ENCODE measurements at places on chromosomes 2 and 18.

DNA sequence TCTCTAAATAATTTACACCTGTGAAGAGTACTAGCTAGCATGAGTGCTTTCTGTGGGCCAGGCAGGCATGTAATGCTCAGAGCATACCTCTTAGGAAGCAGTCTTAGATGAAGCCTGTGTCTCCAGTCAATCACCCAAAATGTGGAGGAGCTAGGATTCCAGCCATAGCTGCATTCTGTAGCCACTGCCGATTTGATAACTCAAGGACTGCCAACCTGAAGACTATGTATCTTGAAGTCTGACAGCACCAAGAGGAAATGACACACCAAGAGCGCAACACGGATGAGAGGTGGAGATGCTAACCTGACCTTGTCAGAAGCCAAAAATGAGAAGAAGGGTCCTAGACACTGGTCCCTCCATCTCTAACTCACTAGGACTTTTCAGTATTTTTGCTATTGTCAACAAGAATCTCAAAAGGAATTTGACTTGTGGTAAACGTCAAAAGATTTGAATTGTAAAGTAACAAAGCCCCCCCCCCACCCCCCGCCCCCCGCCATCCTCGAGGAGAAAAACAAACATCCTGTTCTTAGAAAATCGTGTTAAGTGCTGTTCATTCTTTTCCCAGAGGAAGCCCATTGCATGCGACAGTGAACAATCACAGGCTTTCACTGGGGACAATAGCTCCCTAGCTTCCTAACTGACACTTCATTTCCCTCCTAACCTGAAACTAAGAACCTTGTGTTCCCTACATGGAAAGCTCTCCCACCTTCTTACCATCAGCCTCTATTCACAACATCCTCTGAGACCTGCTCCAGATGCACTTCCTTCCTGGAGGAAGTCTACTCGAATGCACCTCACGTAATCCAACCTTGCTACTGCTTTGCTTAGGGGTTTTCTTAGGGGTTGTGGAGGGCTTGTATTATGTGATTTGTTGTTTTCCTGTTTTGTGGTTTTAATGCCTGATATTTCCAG, 14.7 kb downstream of the CDC42EP3 start:
- DNase-seq = no peak

DNA sequence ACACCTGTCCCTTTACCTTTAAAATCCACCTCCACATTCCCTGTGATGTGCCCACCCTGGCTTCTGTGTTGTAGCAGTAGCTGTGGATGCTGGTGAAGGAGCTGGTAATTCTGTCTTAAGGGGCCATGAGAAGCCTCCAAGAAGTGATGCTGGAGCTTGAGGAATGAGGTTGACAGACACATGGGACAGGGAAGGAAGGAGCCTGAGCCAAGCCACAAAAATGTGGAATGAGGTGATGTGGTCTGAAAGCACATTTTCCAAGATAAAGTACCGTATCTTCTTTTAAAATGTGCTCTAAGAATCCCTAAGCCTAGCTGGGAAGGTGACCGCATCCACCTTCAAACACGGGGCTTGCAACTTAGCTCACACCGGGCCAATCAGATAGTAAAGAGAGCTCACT, 31.2 kb downstream of the VWA3B start:
- DNase-seq = no peak

DNA sequence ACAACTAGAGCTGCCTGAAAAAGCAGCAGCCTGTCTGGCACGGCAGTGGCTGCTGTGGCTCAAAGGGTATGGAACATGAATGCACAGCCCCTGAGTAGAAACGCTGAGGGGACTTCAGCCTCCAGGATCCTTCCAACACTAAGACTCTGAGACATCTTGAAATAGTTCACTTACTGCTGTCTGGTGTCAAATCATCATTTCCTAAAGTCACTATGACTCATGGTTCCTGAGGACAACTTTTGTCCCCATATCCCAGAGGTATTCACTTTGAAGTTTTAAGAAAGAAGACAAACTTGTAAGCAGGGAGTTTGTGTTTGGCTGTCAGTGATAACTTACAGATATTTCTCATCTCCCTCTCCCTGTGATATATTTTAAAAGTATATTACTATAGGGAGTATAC, 33.3 kb upstream of the NEB start:
- no peak for DNase-seq

- no peak for DNase-seq
These were observed at the start of gene IHH for GRCh38 chr2:219060821-219061791. Gene IHH (minus strand): TSS chr2:219060921. CDS start chr2:219060467, 454 bp downstream.
